ENCODE measurements at places on chromosomes 12 and 14.

GRCh38 chr12:95368931-95369330 lies 105.0 kb upstream of the METAP2 start:
- no peak for DNase-seq

GRCh38 chr14:64444140-64444539 lies 21.2 kb upstream of the AKAP5 start:
- no peak for DNase-seq

DNA sequence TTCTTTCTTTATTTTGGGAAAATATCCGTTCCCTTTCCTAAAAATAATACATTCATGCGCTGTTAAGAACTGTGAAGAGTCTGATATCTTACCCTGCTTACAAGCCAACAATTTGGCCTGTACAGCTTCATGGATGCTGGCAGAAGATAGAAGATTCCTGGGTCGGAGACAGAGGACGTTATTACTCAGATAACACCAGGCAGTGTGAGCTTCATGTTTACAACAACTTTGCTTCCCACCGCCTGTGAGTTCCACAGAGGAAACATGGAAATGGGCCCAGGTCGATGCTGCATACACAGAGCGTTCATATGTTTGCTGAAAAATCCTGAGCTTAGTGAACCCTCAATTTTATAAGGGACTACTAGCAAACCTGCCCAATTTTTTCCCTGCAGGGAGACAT lies 705.6 kb upstream of the SEL1L start:
- no peak for DNase-seq

GRCh38 chr12:12483438-12483837 lies 79.2 kb downstream of the DUSP16 start:
- DNase-seq = no peak

- DNase-seq = no peak
These were observed 200.2 kb upstream of the RBM19 start for GRCh38 chr12:114166362-114166761.

- no peak for DNase-seq
These were observed 53.0 kb downstream of the NPAS3 start for GRCh38 chr14:32991691-32992090.

- no peak for DNase-seq
These were observed 104.2 kb upstream of the LGR5 start for GRCh38 chr12:71335151-71335962.

- no peak for DNase-seq
These were observed 4.0 kb downstream of the KTN1 start for GRCh38 chr14:55583942-55584468.

DNA sequence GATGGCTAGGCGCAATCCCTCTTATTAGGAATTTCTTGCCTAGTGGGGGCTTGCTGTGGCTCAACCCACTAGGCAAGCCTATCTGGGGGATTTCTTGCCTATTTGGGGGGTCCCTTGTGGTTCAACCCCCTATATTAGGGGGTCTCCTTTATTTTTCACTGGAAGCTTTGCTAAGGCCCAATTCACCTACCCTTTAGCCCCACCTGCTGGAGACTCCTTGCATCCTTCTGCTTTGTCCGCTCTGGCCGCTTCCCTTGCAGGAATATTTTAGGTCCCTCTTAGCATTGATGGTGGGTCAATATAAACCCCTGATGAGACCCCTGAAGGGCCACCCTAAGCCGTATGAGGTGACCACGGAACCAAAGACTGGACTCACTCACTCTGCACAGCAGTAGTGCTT lies 1552.1 kb downstream of the AACS start:
- DNase-seq = no peak
